ENCODE measurements at places on chromosomes 16 and 17. TPM values are rescaled to one million over a fixed set of nuclear protein-coding genes. Genes with fewer than 3 reads are reported as not detected.
A peak's percentile ranks its signal among the peaks of the same experiment; 100 is the strongest.

Gene ABCC3
- not detected for total RNA-seq

GRCh38 chr16:86090461-86091170, 191.7 kb downstream of the IRF8 start:
- H3K27ac ChIP-seq = no peak overlapping the region
- no peaks in the 10 kb centered on the region for H3K36me3 ChIP-seq
- no peak for DNase-seq
- no peak overlapping the region for H3K4me3 ChIP-seq
- no peaks in the 10 kb centered on the region for H3K4me1 ChIP-seq

Gene SLC25A19
- 126 TPM for total RNA-seq

Gene OR4D1
- 0.10 TPM for total RNA-seq

Gene C1QTNF8
- not detected for total RNA-seq

- no peaks in the 10 kb centered on the region for H3K27me3 ChIP-seq
- DNase-seq = no peak
- H3K36me3 ChIP-seq = peaks cover 15% of the 10 kb centered on the region
- H3K4me3 ChIP-seq = no peak overlapping the region
- H3K4me1 ChIP-seq = peaks cover 90% of the 10 kb centered on the region
Observed at GRCh38 chr17:27539152-27539551, 82.9 kb downstream of the KSR1 start.

DNA sequence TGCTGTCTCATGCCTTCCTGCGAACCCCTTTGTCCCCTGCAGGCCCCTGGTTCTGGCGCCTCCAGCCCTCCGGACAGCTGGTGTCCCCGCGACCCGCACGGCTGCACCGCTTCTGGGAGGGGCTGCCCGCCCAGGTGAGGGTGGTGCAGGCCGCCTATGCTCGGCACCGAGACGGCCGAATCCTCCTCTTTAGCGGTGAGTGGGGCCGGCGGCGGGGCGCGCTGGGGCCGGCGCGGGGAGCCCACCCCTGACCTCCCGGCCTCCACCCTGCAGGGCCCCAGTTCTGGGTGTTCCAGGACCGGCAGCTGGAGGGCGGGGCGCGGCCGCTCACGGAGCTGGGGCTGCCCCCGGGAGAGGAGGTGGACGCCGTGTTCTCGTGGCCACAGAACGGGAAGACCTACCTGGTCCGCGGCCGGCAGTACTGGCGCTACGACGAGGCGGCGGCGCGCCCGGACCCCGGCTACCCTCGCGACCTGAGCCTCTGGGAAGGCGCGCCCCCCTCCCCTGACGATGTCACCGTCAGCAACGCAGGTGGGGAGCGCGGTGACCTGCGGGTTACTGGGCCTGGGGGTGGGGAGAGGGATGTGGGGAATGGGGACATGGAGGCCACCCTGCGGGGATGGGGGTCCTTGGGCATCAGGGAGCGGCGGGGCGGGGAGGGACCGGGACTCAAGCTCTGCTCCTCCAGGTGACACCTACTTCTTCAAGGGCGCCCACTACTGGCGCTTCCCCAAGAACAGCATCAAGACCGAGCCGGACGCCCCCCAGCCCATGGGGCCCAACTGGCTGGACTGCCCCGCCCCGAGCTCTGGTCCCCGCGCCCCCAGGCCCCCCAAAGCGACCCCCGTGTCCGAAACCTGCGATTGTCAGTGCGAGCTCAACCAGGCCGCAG, 7.1 kb upstream of the IL32 start:
- peaks cover 31% of the 10 kb centered on the region for H3K36me3 ChIP-seq
- peaks cover 2% of the 10 kb centered on the region for H3K27me3 ChIP-seq
- H3K4me1 ChIP-seq = peaks cover 61% of the 10 kb centered on the region
- DNase-seq = no peak

DNA sequence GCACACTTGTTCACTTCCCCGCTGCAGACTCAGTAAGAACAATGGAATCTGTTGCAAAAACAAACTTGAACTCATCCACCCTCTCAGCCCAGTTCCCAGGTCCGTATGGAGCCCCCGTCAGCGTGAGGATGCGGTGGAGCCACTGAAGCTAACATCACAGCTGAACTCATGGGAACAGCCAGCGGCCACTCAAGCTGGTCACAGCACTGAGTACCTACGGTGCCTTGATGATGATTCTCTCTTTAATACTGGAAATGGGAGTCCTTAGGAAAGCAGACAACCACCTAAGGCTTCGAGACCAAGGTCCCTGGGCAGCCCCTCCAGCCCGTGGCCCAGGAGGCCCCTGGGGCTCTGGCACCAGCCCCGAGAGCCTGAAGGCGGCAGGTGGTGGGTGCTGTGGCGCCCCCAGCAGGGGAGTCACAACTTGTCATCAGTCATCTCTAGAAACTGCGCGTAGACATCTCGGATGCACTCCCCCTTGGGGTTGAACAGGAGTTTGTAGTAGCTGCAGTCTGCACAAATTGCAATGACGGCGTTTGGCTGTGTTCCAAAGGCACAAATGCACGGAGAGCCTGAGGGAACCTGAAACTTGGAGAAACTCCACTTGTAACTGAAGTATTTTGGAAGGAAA, 31.0 kb upstream of the RHOT1 start:
- peak; percentile 36 for DNase-seq
- peaks cover 20% of the 10 kb centered on the region for H3K4me1 ChIP-seq
- H3K36me3 ChIP-seq = no peaks in the 10 kb centered on the region
- no peaks in the 10 kb centered on the region for H3K27me3 ChIP-seq
- H3K27ac ChIP-seq = no peak overlapping the region
- H3K4me3 ChIP-seq = no peak overlapping the region

Gene TMIGD1
- not detected for total RNA-seq

DNA sequence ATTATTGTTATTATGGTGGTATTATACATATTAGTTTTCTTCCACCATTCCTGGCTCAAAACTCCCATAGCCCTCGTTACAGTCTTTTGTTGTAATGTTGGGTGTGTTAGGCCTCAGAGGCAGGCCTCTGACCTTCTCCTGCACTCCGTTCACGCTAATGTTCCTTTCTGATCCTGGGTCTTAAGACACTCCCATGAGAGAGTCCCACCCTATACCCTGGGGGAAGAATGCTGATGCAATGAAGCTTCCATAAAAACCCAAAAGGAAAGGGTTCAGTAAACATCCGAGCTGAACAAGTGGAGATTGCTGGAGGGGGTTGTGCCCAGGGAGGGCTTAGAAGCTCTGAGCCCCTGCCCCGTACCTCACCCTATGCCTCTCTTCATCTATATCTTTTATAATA, 141.3 kb upstream of the NETO2 start:
- no peak overlapping the region for H3K27ac ChIP-seq
- no peak for DNase-seq
- no peak overlapping the region for H3K4me3 ChIP-seq
- H3K36me3 ChIP-seq = peaks cover 5% of the 10 kb centered on the region
- no peaks in the 10 kb centered on the region for H3K27me3 ChIP-seq
- H3K4me1 ChIP-seq = no peaks in the 10 kb centered on the region

DNA sequence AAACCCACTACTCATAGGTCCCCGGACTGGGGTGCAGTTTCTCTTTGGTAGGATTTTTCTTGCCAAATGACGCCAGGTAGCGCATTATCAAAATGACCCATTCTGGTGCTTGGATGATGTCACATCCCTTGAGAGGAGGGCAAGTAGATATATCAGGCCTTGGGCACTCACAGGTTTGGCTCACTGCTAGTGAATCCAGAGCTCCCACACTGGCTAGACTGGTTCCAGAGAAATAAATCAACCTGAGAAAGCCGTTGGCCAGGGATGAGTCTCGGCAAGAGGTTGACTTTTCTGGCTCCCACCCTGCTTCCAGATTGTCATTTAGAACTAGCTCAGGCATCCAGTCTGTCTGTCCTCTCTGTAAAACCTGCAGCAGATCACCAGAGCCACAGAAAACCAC, 188.4 kb upstream of the MAF start:
- H3K27ac ChIP-seq = no peak overlapping the region
- H3K27me3 ChIP-seq = peaks cover 2% of the 10 kb centered on the region
- H3K4me1 ChIP-seq = no peaks in the 10 kb centered on the region
- no peak overlapping the region for H3K4me3 ChIP-seq
- DNase-seq = no peak

GRCh38 chr16:8113843-8114242, 476.5 kb downstream of the TMEM114 start:
- H3K27me3 ChIP-seq = no peaks in the 10 kb centered on the region
- no peak for DNase-seq
- no peak overlapping the region for H3K27ac ChIP-seq
- no peaks in the 10 kb centered on the region for H3K4me1 ChIP-seq

Gene ATP2A1
- total RNA-seq = 2.6 TPM

- no peaks in the 10 kb centered on the region for H3K27me3 ChIP-seq
- no peak for DNase-seq
Observed at GRCh38 chr17:63596856-63597586, 3.7 kb upstream of the TACO1 start.

DNA sequence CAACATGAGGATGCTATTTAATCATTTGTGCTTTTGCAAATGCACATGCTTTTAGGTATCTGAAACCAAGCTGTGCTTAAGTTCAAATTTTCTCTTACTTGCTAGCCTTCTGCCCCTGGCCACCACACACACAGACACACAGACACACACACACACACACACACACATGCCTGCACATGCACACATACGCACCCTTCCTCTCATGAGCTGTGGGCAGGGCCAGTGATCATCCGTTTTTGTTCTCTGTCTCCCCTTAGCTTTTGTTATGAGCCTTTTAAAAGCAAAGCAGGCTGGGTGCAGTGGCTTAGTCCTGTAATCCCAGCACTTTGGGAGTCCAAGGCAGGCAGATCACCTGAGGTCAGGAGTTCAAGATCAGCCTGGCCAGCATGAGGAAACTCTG, 34.2 kb downstream of the CD300LF start:
- H3K4me3 ChIP-seq = no peak overlapping the region
- peaks cover 16% of the 10 kb centered on the region for H3K4me1 ChIP-seq
- no peak for DNase-seq
- peaks cover 26% of the 10 kb centered on the region for H3K27me3 ChIP-seq
- H3K36me3 ChIP-seq = no peaks in the 10 kb centered on the region

- H3K4me3 ChIP-seq = no peak overlapping the region
- no peak for DNase-seq
- H3K27ac ChIP-seq = no peak overlapping the region
Observed at GRCh38 chr17:2094891-2095535, 40.1 kb downstream of the HIC1 start.

Gene GRN
- total RNA-seq = 32.7 TPM

GRCh38 chr16:67199011-67199807, at the start of gene ELMO3:
Gene ELMO3 (plus strand): TSS chr16:67199131. CDS start chr16:67199327, 196 bp downstream.
- H3K27ac ChIP-seq = no peak within 1 kb of the TSS
- H3K4me3 ChIP-seq = no peak within 1 kb of the TSS
- no peaks in the 10 kb centered on the region for H3K27me3 ChIP-seq
- peaks cover 22% of the 10 kb centered on the region for H3K4me1 ChIP-seq
- peaks cover 35% of the 10 kb centered on the region for H3K36me3 ChIP-seq

GRCh38 chr17:37103231-37103630, 154.5 kb downstream of the AATF start:
- H3K27ac ChIP-seq = no peak overlapping the region
- peaks cover 5% of the 10 kb centered on the region for H3K36me3 ChIP-seq
- H3K4me3 ChIP-seq = no peak overlapping the region
- DNase-seq = no peak
- no peaks in the 10 kb centered on the region for H3K27me3 ChIP-seq
- H3K4me1 ChIP-seq = no peaks in the 10 kb centered on the region

DNA sequence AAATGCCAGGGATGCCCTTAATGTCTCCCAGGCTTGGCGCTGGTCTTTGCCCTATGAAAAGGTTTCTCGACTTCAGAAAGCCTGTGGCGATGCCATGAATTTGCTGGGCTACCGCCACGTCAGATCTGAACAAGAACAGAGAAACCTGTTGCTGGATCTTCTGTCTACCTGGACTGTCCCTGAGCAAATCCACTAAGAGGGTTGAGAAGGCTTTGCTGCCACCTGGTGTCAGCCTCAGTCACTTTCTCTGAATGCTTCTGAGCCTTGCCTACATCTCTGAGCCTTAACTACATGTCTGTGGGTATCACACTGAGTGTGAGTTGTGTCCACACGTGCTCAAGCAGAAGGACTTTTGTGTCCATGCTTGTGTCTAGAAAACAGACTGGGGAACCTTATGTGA, 11.4 kb downstream of the CHST4 start:
- H3K36me3 ChIP-seq = no peaks in the 10 kb centered on the region
- H3K4me1 ChIP-seq = peaks cover 4% of the 10 kb centered on the region
- H3K27me3 ChIP-seq = peaks cover 6% of the 10 kb centered on the region

Gene C16orf54
- total RNA-seq = 21.3 TPM

- H3K27ac ChIP-seq = peak overlapping the region; percentile 25
- peaks cover 2% of the 10 kb centered on the region for H3K36me3 ChIP-seq
- H3K4me1 ChIP-seq = no peaks in the 10 kb centered on the region
- no peak overlapping the region for H3K4me3 ChIP-seq
- no peaks in the 10 kb centered on the region for H3K27me3 ChIP-seq
Observed at GRCh38 chr17:57568340-57568739, 176.8 kb downstream of the CCDC182 start.

DNA sequence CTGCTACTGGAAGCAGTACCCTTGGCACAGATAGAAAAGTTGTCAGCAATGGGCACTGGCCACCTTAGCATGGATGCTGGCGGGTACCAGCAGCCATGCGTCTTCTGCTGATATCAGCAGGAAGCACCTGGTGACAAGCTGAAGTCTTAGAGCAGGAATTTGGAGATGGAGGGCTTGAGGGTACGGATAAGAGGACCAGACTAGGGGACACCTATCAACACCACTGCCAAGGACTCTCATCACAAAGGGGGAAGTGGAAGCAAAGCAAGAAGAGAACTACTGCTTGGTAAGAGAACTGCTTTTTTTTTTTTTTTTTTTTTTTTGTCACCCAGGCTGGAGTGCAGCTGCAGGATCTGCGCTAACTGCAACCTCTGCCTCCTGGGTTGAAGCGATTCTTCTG, 35.4 kb upstream of the LYRM9 start:
- no peaks in the 10 kb centered on the region for H3K4me1 ChIP-seq
- no peaks in the 10 kb centered on the region for H3K36me3 ChIP-seq
- H3K27me3 ChIP-seq = peaks cover 10% of the 10 kb centered on the region
- H3K4me3 ChIP-seq = no peak overlapping the region
- DNase-seq = no peak

DNA sequence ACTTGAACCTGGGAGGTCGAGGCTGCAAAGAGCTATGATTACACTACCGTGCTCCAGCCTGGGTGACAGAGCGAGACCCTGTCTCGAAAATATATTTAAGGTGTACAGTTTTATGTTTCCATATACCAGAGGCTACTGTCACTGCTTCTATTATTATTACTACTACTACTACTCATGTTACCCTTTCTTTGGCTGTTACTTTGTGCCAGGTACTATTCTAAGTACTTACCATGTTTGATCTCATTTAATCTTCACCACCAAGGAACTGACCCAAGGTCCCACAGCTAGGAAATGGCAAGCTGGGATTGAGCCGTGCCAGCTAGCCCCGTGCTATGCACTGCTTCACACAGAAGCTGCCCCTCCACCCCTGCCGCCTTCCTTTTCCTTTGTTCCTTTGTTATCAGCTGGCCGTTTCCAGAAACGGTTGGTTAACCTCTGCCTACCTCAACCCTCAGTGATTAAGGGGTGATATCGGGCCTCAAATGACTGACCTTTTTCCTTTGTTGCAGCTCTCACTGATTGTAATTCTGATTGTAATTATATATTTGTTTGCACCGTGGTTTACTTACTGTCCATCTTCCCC, 78.4 kb downstream of the ABCC1 start:
- H3K27ac ChIP-seq = no peak overlapping the region
- no peaks in the 10 kb centered on the region for H3K27me3 ChIP-seq

Gene AATK
- 0.62 TPM for total RNA-seq

- H3K27me3 ChIP-seq = no peaks in the 10 kb centered on the region
- H3K4me3 ChIP-seq = peak overlapping the region; percentile 90
- H3K36me3 ChIP-seq = peaks cover 41% of the 10 kb centered on the region
- no peak for DNase-seq
- peak overlapping the region; percentile 61 for H3K27ac ChIP-seq
Observed at GRCh38 chr16:75621170-75621477, 2.0 kb downstream of the ADAT1 start.

Gene MT1E
- 135 TPM for total RNA-seq

- no peak overlapping the region for H3K27ac ChIP-seq
- peaks cover 11% of the 10 kb centered on the region for H3K36me3 ChIP-seq
- no peaks in the 10 kb centered on the region for H3K4me1 ChIP-seq
- H3K27me3 ChIP-seq = peaks cover 2% of the 10 kb centered on the region
Observed at GRCh38 chr17:82745524-82745923, 6.3 kb upstream of the TBCD start.

Measured in activated T-helper 1 cell treated with anti-CD3 and anti-CD28 coated beads, Interleukin-12 subunit alpha, Interleukin-12 subunit beta, Interleukin-2, Interleukin-4 antibody, amounts not matched to agents 30 ng/mL and 10 ng/mL and 1 ng/mL, durations not matched to agents 14 hours and 24 hours and 36 hours (primary cell).